Right ventricle myocardium inferior (tissue), 1 donor: ENCODE measurements at places on chromosomes 7 and 10.

- DNase-seq: peak; percentile 91
Measured at GRCh38 chr10:35643151-35644049, 1.3 kb upstream of the FZD8 start.

- DNase-seq: no peak
Measured at GRCh38 chr7:96026611-96027010, 254.3 kb downstream of the DYNC1I1 start.

- DNase-seq: no peak
Measured at GRCh38 chr7:128718967-128719642, 20.1 kb upstream of the CALU start.

DNA sequence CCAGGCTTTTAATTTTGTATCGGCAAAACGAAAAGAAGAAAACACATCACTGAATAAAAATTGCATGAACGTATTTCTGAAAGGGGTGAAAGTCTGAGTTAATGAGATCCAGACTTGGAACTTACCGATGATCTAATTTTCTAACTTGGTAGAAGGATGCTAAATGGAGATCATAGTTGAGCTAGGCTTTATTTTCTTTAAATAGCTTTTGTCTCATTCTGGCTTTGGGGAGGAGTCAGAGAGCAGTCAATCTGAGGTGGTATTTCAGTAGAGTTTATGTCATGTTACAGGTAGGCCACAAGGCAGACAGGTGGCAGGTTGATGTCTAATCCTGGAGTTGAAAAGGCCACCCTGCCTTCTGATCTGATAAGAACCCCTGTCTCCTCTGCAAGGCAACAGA lies 161.9 kb downstream of the KIAA1217 start:
- no peak for DNase-seq

- DNase-seq: no peak
Measured at GRCh38 chr10:101818872-101819633, 809 bp upstream of the OGA start.

DNA sequence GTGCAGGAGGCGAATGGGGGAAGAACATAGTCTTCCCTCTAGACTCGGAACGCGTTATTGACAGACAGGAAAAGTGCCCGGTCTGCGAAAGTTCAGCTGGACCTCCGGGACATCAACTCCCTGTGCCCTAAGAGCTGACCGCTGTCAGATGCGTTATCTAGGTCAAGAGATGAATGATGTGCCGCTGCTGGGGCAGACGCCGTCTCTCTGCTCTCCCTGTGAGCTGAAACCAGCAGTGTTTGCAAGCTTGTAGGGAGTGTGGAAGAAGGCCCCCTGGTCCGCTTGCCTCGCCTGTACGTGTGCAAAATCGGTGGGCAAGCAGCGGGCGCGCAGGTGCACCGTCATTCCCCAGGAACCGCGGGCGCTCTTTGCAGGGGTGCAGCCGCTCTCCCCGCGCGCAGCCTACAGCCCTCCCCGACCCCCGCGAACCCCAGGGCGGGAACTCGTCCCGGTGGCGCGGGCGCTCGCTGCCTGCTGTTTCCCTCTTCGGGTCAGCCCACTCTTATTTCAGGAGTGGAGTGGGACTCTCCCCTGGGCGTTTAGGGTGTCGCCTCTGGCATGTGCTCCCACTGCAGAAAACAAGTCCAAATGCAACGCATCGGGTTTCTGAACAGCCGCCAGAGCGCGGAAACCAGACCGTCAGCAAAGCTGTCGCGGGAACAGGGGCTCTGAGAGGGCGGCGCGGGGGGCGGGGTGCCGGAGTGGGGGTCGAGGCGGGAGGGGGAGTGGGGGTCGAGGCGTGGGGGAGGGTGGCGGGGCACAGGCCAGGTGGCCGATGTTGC lies 1.8 kb upstream of the PFKFB3 start:
- DNase-seq: peak; percentile 70

GRCh38 chr7:18521945-18522566 lies 26.5 kb downstream of the HDAC9 start:
- DNase-seq: no peak

DNA sequence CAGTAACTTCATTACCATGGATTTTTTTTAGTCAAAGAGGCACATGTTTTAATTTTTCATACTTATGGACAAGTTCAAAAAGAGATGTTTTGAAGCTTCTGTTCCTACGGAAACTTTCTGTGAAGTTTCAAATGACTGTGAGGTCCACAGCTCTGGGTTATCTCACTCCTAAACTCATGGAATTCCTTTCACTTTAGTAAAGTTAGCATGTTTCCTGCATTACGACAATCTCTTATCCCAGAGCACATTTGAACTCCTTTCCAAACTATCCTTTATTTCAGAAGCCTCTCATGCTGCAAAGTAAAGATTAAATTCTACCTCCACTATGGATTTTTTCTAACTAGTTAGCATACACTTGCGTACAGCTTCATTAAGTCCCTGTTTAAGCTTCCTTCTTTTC lies 15.3 kb upstream of the ADD3 start:
- no peak for DNase-seq

GRCh38 chr10:15238555-15239335 lies 70.3 kb upstream of the NMT2 start:
- DNase-seq: no peak

GRCh38 chr10:130553826-130554225 lies 417.6 kb downstream of the GLRX3 start:
- DNase-seq: no peak

DNA sequence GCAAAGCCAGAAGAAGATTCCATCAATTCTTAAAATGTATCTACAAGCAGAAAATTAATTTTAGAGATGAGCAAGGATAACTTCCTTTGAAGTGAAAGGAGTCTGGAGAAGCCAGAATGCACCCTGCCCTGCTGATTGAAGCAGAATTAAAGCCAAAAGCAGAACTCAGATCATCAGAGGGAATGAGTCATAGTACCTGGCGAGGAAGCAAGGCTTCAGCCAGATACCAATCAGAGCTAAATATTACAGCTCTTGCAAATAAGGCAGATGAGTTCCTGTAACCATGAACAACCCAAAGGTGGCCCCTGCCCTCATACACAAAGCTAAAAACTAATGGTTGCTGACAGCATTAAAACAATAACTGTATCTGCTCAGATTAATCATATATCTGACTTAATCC lies 10.4 kb downstream of the HTR7 start:
- DNase-seq: no peak

- DNase-seq: no peak
Measured at GRCh38 chr10:100824886-100825285, 79.5 kb downstream of the PAX2 start.
